ENCODE measurements at places on chromosomes 16 and 17.
A peak's percentile ranks its signal among the peaks of the same experiment; 100 is the strongest.

DNA sequence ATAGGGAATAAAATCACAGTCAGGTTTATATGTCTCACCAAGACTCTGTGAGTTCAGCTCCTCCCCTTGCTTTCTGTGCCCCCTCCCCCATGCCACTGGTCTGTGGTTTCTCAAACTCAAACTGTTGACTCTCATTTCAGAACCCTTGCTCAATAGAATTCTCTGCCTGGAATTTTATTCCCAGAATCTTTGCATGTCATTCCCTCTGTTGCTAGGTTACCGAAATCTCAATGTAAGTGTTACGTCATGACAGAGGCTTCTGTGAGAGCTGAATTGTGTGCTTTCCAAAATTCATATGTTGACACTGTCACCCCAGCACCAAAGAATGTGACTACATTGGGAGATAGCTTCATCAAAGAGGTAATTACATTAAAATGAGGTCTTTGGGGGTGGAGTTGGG lies 1938.8 kb downstream of the TP53TG3F start:
- DNase-seq = no peak

- DNase-seq = peak; percentile 65
Observed at GRCh38 chr16:85940214-85940613, 41.3 kb downstream of the IRF8 start.

DNA sequence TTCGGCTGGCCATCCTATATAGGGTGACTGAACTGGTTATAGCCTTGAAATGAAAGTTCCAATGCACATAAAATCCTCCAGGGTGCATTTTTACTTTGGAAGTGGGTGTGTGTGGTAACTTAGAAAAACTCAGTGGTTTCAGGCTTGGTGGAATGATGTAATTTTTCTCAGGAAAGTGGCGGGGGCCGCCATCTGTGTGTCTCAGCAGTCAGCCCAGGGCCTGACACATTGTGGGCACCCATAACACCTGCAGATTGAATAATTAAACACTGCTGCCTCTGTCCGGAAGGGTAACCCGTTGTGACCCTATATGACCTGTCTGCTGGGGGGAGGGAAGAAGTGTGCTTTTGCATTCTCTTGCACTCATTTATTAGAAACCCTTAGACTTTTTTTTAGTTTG lies 2.2 kb upstream of the PDP2 start:
- DNase-seq = peak; percentile 25

GRCh38 chr17:38900978-38901656 lies 24.3 kb upstream of the LASP1NB start:
- DNase-seq = peak; percentile 81

- no peak for DNase-seq
Observed at GRCh38 chr17:61431594-61432311, 20.5 kb upstream of the TBX4 start.

- DNase-seq = no peak
Observed at GRCh38 chr16:9903-10665, 43.3 kb downstream of the POLR3K start.

DNA sequence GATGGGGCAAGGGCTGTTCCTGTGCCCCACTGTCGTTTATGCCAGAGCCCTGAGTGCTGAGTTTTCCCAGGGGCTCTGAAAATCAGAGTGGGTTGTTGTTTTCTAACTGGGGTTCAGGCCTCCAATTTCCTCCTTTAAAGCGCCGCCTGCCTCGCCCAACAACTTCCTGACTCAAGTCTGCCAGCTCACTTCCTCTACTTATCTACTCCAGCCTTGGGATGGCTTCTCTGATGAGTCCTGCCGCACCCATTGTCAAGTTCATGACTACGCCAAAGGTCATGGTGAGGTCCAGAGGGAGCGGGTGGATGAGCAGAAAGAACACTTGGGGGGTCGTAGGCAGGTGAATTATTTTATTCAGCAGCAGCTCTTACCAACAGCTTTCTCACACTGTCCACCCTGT lies 104.7 kb downstream of the UTP18 start:
- DNase-seq = peak; percentile 40

DNA sequence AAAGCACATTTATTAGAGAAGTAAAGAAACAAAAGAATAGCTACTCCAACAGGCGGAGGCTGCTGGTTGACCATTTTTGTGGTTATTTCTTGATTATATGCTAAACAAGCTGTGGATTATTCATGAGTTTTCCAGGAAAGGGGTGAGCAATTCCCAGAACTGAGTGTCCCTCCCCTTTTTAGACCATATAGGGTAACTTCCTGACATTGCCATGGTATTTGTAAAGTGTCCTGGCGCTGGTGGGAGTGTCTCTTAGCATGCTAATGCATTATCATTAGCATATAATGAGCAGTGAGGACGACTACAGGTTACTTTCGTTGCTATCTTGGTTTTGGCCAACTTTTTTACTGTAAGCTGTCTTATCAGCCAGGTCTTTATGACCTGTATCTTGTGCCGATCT lies 12.2 kb upstream of the HS3ST4 start:
- no peak for DNase-seq

DNA sequence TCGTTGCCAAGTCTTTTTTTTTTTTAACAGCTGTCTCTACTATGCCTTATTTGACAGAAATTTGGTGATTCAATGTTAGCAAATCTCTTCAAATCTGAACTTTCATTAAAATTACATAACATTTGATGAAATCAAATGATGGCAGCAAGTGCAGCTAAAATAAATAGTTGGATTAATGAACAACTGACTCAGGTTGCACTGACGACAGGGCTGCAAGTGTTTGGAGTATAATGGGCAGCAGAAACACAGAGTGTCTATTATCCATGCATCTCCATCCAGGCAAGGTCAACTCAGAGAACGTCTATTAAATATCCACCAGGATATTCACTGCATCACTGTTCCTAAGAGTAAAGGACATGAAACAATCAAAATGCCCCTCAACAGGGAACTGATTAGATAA lies 109.8 kb downstream of the SLC39A11 start:
- DNase-seq = no peak

DNA sequence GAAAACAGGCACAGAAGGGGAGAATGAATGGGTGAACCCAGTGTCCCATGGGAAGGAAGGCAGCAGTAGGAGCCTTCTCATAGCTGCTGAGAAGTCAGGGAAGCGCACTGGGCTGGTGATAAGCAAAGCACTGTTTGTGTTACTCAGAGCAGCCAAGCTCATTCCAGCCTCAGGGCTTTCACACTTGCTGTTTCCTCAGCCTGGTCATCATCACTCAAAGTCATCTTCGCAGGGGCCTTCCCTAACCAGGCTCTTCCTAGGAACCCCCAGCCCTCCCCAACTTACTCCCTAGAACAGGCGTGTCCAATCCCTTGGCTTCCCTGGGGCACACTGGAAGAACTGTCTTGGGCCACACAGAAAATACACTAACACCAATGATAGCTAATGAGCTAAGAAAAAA lies 32.1 kb upstream of the LONP2 start:
- DNase-seq = no peak

DNA sequence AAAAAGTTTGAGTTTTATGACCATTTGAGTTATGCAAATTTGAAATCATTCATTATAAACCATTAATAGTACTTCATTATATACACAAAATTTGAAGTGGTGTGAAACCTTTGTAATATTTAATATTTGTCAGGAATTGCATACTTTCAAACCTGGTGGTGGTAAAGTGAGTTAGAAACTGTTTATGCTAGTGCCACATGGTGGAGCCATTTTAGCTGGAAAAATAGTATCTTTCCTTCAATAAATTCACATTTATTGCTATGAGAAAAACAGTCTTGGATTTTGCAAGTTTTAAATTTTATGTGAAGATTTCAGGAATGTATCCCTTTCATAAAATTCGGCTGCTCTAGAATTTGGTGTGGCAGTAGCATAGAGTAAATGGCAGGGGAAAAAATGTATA lies 7.3 kb upstream of the BLMH start:
- DNase-seq = no peak

DNA sequence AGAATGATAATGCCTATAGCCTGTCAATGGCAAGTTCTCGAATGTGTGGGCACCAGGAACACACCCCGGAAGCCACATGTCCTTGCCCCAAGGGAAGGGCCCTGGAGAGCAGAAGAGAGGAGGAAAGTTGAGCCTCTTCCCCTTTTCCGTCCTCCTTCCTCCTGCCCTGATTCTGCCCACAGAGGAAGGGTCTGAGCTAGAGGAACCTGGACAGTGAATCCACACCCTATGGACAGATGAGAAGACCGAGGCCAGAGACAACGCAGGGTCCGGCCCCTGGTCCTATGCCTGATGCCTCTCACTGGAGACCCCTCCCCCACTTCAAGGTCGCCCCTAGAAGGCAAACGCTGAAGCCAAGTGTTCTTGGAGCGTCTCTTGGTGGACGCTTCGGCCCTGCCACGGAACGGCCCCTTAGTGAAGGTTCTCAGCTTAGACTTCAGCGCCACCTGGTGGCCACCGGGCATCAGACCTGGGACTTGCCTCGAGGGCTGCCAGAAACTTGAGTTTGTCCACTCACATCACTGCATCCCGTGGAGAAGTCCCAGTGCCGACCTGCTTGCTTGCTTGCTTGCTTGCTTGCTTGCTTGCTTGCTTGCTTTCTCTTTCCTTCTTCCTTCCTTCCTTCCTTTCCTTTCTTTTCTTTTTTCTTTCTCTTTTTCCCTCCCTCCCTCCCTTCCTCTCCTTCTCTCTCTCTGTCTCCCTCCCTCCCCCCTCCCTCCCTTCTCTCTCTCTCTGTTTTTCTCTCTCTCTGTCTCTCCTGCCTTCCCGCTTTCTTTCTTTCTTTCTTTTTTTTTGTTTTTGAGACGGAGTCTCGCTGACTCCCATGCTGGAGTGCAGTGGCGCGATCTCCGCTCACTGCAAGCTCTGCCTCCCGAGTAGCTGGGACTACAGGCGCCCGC lies 20.6 kb upstream of the SPNS3 start:
- DNase-seq = peak; percentile 85

- DNase-seq = no peak
Observed at GRCh38 chr16:74700116-74700437, 585 bp downstream of the MLKL start.

- no peak for DNase-seq
Observed at GRCh38 chr16:66254751-66255150, 111.7 kb upstream of the CDH5 start.

DNA sequence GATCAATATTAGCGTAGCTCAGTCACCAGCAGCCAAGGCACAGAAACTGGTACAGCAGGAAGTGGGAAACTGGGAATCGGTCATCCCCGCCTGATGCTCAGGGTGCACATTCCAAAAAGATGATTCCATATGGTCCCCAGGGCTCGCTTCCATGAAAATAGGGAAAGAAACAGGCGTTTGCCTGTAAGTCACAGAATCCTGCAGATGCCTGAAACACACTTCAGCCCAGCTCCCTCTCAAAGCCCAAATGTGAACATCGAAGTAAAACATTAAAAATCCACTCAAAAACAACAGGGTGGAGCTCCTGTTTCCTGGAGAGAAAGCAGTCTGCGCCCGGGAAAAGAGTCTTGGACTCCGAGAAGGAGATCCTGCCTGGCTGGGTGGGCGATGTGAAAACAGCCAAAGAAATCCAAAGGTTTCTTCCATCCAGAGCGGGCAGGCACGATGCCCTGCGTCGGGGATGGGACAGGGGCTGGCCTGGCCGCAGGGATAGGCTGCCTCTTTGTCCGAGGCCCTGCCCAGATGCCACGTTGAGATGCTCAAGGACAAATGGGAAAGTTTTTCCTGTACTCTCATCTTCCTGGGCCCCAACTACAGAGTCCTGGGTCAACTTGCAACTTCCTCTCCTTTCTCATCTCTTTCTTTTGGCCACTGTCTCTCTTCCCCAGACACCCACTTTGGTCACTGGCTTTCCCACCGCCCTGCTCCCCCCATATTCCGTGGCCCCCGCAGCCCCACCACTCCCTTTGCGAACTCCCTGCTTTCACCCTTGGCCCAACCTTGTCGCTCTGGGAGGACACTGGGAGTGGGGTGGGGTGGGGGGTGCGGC lies 743 bp downstream of the WIPI1 start:
- peak; percentile 69 for DNase-seq

GRCh38 chr17:30074730-30075129 lies 41.9 kb upstream of the NSRP1 start:
- DNase-seq = no peak

DNA sequence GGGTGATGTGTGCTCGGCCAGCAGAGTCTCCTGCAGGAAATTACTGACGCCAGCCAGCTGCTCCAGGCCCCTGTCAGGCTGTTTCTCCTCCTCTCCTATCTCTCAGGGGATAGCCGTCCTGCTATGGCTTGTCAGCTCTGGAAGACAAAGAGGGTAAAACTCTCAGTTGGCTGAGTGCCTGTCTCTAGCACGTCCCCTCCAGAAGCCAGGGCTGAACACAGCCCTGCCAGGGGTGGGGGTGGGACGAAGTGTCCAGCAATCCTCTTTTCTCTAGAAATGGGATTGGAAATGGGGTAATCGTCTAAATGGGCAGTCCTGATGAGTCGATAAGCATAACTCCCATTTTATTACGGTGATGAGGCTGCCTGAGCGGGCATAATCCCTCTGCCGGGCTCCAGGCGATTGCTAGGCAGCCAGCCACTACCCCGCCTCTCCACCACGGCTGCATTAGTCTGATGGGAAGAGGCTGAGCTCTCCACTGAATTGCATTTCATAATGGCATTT lies 89.1 kb upstream of the GNAO1 start:
- DNase-seq = no peak

DNA sequence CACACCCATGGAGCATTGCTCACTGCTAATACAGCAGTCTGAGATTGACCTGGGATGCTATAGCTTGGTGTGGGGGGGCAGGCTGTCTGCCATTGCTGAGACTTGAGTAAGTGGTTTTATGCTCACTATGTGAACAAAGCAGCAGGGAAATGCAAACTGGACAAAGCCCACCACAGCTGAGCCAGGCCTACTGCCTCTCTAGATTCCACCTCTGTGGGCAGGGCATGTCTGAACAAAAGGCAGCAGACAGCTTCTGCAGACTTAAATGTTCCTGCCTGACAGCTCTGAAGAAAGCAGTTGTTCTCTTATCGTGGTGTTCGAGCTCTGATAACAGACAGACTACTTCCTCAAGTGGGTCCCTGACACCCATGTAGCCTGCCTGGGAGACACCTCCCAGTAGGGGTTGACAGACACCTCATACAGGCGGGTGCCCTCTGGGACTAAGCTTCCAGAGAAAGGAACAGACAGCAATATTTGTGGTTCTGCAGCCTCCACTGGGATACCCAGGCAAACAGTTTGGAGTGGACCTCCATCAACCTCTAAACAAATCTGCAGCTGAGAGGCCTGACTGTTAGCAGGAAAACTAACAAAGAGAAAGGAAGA lies 2204.8 kb downstream of the TP53TG3F start:
- DNase-seq = no peak

DNA sequence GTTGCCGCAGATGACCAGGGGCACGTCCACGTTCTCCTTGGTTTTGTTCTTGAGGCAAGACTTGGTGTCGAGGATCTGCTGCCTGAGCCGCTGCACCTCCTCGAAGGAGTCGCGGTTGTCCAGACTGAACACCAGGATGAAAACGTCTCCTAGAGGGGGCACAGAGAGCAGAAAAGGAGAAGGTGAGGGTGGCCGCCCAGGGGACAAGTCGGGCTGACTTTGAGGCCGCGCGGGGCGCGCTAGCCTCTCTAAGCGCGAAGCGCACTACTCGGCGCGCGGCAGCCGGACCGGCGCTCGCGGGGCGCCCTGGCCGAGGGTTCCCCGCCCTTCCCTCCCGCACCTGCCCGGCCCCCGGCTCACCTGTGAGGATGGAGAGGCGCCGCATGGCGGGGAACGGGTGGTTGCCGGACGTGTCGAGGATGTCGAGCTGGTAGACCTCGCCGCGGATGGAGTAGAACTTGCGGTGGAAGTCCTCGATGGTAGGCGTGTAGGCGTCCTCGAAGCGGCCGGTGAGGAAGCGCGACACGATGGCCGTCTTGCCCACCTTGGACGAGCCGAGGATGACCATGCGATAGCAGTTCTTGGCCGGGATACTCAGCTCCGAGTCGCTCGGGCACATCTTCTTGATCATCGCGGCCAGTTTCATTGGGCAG lies 533 bp downstream of the RASD1 start:
- DNase-seq = no peak

GRCh38 chr16:48435906-48436305 lies 50.7 kb upstream of the SIAH1 start:
- no peak for DNase-seq

All from CD14-positive monocyte (primary cell).